ENCODE measurements at places on chromosomes 12 and 14.

GRCh38 chr14:104392396-104393198 is 187.0 kb upstream of the C14orf180 start:
- DNase-seq: no peak

- no peak for DNase-seq
Observed at GRCh38 chr14:58801086-58801485, 163.3 kb downstream of the DACT1 start.

DNA sequence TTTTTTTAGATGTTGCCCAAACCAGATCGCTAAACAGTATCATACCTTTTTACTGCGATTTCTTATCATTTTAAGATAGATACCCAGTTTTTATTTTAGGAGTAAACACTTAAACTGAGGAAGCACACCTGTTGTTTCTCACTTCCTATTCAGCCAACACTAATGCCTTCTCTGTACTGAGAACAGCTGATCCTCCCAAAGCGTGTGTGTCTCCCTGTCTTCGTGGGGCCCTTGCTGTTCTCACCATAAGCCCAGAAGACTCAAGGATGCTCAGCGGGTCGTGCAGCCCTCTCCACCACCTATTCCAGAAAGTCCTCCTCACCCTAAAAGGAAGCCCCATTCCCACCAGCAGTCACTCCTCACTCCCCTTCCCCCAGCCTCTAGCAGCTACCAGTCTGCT is 14.8 kb downstream of the PPP2R5C start:
- DNase-seq: no peak

DNA sequence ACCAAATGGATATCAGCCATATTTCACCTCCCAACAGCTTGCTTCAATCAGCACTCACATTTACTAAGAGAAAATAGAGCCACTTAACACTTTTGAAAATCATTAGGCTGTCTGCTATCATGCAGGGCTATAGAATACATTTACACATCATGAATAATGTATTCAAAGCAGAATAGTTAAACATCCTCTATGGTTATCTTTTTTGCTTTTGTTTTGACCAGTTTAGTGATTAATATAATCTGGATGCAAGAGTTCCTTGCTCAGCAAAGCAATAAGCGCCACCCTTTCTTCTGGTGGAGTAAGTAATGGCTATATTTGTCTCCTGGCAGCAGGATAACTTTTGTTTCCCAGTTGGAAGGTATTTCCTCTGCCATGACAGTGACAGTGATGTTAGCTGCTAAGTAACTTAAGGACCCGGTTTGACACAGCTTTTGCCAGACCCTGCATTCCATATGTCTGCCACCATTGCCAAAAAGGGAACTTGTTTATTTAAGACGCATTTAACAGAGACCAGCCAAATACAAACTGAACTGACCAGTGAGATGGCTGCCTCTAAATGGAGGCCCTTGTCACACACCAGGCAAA is 70.3 kb upstream of the NR2C1 start:
- DNase-seq: no peak
